Lower lobe of right lung (tissue), 2 donors: ENCODE measurements at places on chromosomes 11 and 22. TPM values are rescaled to one million over a fixed set of nuclear protein-coding genes. Genes with fewer than 3 reads are reported as not detected.
A peak's percentile ranks its signal among the peaks of the same experiment; 100 is the strongest.

TYR gene
- total RNA-seq = not detected

C11orf52 gene
- 14.6 TPM for total RNA-seq

SYT7 gene
- total RNA-seq = 3.8 TPM

CLMP gene
- total RNA-seq = 15.1 TPM

CYTH4 gene
- 45.4 TPM for total RNA-seq

MGAT3 gene
- total RNA-seq = 41.5 TPM

- H3K36me3 ChIP-seq = no peaks in the 10 kb centered on the region
- no peak for DNase-seq
- H3K27me3 ChIP-seq = no peaks in the 10 kb centered on the region
Observed at GRCh38 chr11:15374418-15374817, 259.7 kb downstream of the INSC start.

- peaks cover 21% of the 10 kb centered on the region for H3K36me3 ChIP-seq
- H3K27me3 ChIP-seq = no peaks in the 10 kb centered on the region
- peaks cover 9% of the 10 kb centered on the region for H3K4me1 ChIP-seq
- no peak overlapping the region for H3K4me3 ChIP-seq
- no peak for DNase-seq
Observed at GRCh38 chr22:18095101-18095805, 15.4 kb upstream of the TUBA8 start.

DNA sequence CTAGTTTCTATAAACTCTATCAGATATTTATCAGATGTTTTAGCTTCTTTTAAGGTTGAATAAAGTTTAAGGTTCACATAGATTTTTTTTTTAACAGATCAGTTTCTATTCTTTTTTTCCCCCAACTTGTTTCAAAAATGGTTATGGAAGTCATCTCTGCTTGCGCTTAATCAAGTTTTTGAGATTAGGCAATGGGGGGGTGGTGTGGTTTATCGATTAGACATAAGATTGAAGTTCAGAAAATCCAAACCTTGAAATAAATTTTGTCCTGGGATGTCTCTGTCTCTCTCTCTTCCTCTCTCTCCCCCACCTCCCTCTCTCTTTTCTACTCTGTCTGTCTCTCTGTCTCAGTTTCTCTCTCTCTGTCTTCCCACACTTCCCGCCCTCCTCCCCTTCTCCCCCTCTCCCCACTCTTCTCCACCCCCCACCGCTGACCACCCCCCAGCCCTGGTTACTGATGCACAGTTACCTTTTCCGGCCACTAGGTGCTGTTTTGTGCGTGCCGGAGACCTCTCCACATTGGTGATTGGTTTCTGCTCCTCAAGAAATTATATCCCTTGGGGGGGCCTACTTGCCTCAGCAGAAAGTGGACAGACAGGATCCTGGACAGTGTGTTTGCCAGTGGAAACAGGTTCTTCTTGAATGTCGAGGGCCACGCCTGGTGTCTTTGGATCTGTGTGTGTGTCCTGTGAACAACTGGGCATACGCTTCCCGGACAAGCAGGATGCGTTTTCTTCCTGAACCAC is 29.7 kb upstream of the ANO1 start:
- no peak overlapping the region for H3K27ac ChIP-seq
- peaks cover 3% of the 10 kb centered on the region for H3K27me3 ChIP-seq
- no peaks in the 10 kb centered on the region for H3K4me1 ChIP-seq

DNA sequence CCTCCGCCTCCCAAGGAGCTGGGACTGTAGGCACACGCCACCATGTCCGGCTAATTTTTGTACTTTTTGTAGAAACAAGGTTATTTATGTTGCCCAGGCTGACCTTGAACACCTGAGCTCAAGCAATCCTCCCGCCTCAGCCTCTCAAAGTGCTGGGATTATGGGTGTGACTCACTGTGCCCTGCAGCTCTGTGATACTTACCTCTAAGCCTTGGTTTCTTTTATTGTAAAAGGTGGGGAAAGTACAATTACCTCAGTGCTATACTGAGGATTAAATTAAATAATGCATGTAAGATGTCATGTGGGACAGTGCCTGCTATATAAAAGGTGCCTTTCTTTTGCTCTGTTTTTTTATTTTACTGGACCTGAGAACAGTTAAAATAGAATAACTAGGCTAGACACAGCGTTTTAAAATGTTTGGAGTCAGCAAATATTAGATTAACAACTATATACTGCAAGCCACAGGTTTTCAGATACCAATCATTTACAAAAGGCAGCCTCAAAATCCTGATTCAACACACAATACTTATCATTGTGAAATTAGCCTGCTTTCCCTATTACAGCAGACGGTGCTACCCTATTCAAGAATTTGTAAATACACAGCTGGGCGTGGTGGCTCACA is 30.0 kb downstream of the PRR14L start:
- peaks cover 87% of the 10 kb centered on the region for H3K36me3 ChIP-seq
- no peak overlapping the region for H3K4me3 ChIP-seq
- no peak overlapping the region for H3K27ac ChIP-seq
- H3K27me3 ChIP-seq = no peaks in the 10 kb centered on the region
- no peaks in the 10 kb centered on the region for H3K4me1 ChIP-seq
- no peak for DNase-seq

GRCh38 chr22:48636746-48637145 is 1190.9 kb downstream of the BRD1 start:
- no peak for DNase-seq
- no peak overlapping the region for H3K27ac ChIP-seq
- no peaks in the 10 kb centered on the region for H3K36me3 ChIP-seq
- no peaks in the 10 kb centered on the region for H3K27me3 ChIP-seq
- no peaks in the 10 kb centered on the region for H3K4me1 ChIP-seq
- no peak overlapping the region for H3K4me3 ChIP-seq

GRCh38 chr11:10604798-10605197 is 36.3 kb upstream of the LYVE1 start:
- no peaks in the 10 kb centered on the region for H3K27me3 ChIP-seq
- peaks cover 58% of the 10 kb centered on the region for H3K4me1 ChIP-seq
- H3K4me3 ChIP-seq = no peak overlapping the region

- no peak for DNase-seq
- peaks cover 5% of the 10 kb centered on the region for H3K4me1 ChIP-seq
- no peak overlapping the region for H3K4me3 ChIP-seq
- peaks cover 73% of the 10 kb centered on the region for H3K36me3 ChIP-seq
- no peaks in the 10 kb centered on the region for H3K27me3 ChIP-seq
Observed at GRCh38 chr11:8693555-8693954, 11.0 kb downstream of the RPL27A start.

GRCh38 chr11:32940865-32941264 is 48.3 kb downstream of the QSER1 start:
- peaks cover under 1% of the 10 kb centered on the region for H3K36me3 ChIP-seq
- no peak overlapping the region for H3K4me3 ChIP-seq
- H3K27ac ChIP-seq = no peak overlapping the region
- no peaks in the 10 kb centered on the region for H3K27me3 ChIP-seq
- no peaks in the 10 kb centered on the region for H3K4me1 ChIP-seq

GRCh38 chr22:19728836-19729235 is 5.5 kb downstream of the GP1BB start:
- H3K4me3 ChIP-seq = no peak overlapping the region
- no peaks in the 10 kb centered on the region for H3K36me3 ChIP-seq
- peaks cover 13% of the 10 kb centered on the region for H3K27me3 ChIP-seq
- no peak for DNase-seq
- H3K27ac ChIP-seq = no peak overlapping the region

- peaks cover 14% of the 10 kb centered on the region for H3K4me1 ChIP-seq
- no peak overlapping the region for H3K4me3 ChIP-seq
- no peak overlapping the region for H3K27ac ChIP-seq
- no peaks in the 10 kb centered on the region for H3K36me3 ChIP-seq
Observed at GRCh38 chr11:76596652-76597051, 73.9 kb downstream of the LRRC32 start.

DNA sequence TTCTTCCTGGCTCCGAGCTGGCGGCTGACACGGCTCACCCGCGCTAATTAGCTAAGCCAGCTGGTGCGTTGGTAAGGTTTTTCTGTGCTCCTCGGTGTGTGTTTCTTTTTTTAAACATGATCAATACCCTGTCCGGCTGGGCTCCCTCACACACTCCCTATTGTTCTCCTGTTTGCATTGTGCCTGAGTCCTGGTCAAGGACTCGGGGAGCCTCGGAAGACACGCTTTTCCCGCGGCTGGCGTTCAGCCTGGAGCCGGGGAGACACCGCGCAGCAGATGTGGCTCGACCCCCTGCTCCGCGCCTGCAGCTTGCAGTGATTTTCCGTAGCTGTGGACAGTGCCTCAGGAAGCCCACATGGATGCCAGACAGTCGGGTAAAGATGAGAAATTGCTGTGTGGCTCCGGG is 454.9 kb upstream of the CADM1 start:
- no peak overlapping the region for H3K4me3 ChIP-seq
- no peak overlapping the region for H3K27ac ChIP-seq
- DNase-seq = no peak
- no peaks in the 10 kb centered on the region for H3K36me3 ChIP-seq

DNA sequence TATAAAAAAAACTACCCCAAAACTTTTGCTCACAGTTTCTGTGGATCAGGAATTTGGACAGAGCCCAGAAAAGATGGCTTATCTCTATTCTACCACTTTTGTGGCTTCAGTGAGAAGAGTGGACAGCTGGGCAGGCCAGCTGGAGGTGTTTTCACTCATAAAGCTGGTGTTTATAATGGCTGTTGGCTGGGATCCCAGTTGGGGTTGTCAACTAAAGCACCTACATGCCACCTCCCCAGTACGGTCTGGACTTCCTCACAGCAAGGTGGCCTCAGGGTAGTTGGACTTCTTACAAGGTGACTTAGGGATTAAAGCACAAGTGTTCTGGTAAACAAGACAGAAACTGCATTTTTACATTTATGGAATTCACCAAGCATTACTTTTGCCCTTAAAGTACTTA is 171.0 kb downstream of the NELL1 start:
- H3K27me3 ChIP-seq = no peaks in the 10 kb centered on the region
- no peak overlapping the region for H3K4me3 ChIP-seq
- no peaks in the 10 kb centered on the region for H3K4me1 ChIP-seq

GRCh38 chr11:33706546-33706945 is 5.9 kb upstream of the C11orf91 start:
- no peak for DNase-seq
- H3K27me3 ChIP-seq = no peaks in the 10 kb centered on the region
- peaks cover 55% of the 10 kb centered on the region for H3K36me3 ChIP-seq
- peak overlapping the region; percentile 49 for H3K27ac ChIP-seq
- no peak overlapping the region for H3K4me3 ChIP-seq

DNA sequence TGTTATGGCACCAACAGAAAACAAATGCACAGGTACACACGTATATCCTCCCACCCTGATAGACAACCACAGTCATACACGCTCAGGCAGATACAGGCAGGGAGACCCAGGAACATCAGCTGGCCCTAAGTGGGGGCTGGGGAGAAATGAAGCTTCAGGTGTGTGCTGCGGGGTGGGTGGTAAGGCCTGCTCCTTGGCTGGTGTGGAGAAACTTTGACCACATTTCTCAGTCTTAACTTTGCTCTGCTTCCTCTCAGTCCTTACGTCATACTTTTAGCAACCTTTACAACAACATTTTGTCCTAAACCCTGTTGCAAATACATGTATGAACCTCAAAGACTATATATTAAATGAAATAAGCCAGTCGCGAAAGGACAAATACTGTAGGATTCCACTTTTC is 6.7 kb upstream of the ANAPC15 start:
- no peak for DNase-seq
- H3K4me1 ChIP-seq = no peaks in the 10 kb centered on the region
- H3K4me3 ChIP-seq = no peak overlapping the region
- H3K36me3 ChIP-seq = no peaks in the 10 kb centered on the region

- H3K36me3 ChIP-seq = no peaks in the 10 kb centered on the region
- H3K4me1 ChIP-seq = peaks cover 11% of the 10 kb centered on the region
- peaks cover 12% of the 10 kb centered on the region for H3K27me3 ChIP-seq
- peak within 1 kb of the TSS; percentile 47 for H3K4me3 ChIP-seq
- H3K27ac ChIP-seq = no peak within 1 kb of the TSS
Observed at GRCh38 chr11:17388609-17389210, at the start of gene KCNJ11. KCNJ11 (minus strand) TSS chr11:17388659; CDS start chr11:17388091, 568 bp downstream.

DNA sequence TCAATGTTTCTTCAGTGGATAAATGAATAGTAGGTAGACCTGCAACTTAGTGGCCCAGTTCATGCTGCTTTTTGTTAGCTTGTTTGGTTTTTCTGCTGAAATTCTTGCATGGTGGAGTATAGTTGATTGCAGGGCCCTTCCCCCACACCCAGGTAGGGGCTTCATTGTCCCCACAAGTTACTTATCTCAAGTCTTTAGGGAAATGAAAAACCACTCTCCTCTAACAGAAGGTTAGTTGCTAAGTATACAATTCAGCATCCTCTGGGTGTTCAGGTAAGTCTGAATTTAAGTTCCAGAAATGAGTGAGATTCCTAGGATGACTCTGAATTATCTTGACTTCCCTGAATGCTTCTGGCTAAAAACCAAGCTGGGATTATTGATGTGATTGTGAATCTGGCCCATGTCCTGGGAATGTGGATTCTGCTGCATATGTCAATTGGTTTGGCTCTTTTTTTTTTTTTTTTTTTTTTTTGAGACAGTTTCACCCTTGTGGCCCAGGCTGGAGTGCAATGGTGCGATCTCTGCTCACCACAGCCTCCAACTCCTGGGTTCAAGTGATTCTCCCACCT is 40.3 kb downstream of the BCL2L13 start:
- DNase-seq = no peak
- no peak overlapping the region for H3K4me3 ChIP-seq
- no peaks in the 10 kb centered on the region for H3K4me1 ChIP-seq
- H3K27me3 ChIP-seq = no peaks in the 10 kb centered on the region
- peaks cover 11% of the 10 kb centered on the region for H3K36me3 ChIP-seq

- peaks cover 24% of the 10 kb centered on the region for H3K4me1 ChIP-seq
- H3K4me3 ChIP-seq = no peak overlapping the region
- no peak overlapping the region for H3K27ac ChIP-seq
- DNase-seq = no peak
- H3K36me3 ChIP-seq = peaks cover 14% of the 10 kb centered on the region
Observed at GRCh38 chr22:40330615-40331014, 15.7 kb upstream of the ADSL start.

DNA sequence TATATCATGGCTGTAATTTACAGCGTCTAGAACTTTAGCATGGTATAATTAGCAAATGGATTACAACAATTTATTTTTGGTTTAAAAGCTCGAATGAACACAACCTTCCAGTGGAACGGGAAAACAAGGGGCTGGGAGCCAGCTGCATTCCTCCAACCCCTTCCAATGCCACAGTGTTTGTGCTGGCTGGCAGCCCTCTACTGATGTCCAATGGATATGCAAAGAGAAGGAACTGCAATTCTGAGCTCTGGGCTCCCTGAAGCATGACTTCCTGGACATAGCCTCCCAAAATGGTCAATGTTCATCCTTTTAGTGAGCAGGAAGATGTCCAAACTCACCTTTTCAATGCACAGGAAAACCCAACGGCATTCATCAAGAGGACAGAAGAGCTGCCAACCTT is 288.3 kb downstream of the TENM4 start:
- H3K27ac ChIP-seq = no peak overlapping the region
- no peak overlapping the region for H3K4me3 ChIP-seq
- no peaks in the 10 kb centered on the region for H3K4me1 ChIP-seq
- no peaks in the 10 kb centered on the region for H3K27me3 ChIP-seq
- no peaks in the 10 kb centered on the region for H3K36me3 ChIP-seq
- DNase-seq = no peak

- H3K4me1 ChIP-seq = no peaks in the 10 kb centered on the region
- H3K27ac ChIP-seq = no peak overlapping the region
- H3K4me3 ChIP-seq = no peak overlapping the region
- no peaks in the 10 kb centered on the region for H3K27me3 ChIP-seq
Observed at GRCh38 chr11:23875176-23875850, 621.5 kb upstream of the LUZP2 start.

GRCh38 chr11:66221012-66221411 is 47.4 kb upstream of the RAB1B start:
- H3K27ac ChIP-seq = no peak overlapping the region
- H3K4me3 ChIP-seq = no peak overlapping the region
- peaks cover 69% of the 10 kb centered on the region for H3K36me3 ChIP-seq
